Right lobe of liver (tissue), 6 donors: ENCODE measurements at places on chromosomes 13 and 19.

- DNase-seq, result no peak
Observed at GRCh38 chr13:48448959-48449614, 36.2 kb upstream of the LPAR6 start.

DNA sequence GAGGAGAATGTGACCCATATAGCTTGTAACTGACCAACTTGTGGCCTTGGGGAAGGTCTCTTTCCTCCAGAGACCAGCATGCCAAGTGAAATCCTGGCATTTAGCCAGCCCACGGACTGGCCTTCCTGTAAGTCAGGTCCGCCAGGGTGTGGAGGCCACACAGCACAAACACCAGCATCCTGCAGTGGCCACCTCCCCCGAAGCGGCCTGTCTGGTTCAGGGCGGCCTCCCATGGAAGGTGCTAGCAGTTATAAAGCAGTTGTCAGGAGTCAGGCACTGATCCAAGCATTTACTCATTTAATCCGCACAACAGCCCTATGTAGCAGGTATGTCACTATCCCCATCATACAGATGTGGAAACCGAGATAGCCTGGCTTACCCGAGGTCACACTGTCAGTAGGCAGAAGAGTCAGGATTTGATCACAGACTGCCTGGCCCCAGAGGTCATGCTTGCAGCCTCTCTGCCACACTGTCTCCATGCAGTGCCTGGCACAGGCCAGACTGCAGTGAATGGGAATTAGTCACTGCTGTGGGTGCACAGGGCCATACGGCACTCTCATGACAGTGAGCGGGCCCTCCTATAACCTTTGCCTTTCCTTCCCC lies 36.7 kb downstream of the CAPN12 start:
- DNase-seq, result peak; percentile 86

- no peak for DNase-seq
Observed at GRCh38 chr13:23957981-23958380, 60.7 kb upstream of the C1QTNF9B start.

GRCh38 chr19:22052644-22053013 lies 345 bp downstream of the ZNF257 start:
- DNase-seq, result no peak

GRCh38 chr13:53079691-53080090 lies 51.1 kb downstream of the OLFM4 start:
- DNase-seq, result no peak

DNA sequence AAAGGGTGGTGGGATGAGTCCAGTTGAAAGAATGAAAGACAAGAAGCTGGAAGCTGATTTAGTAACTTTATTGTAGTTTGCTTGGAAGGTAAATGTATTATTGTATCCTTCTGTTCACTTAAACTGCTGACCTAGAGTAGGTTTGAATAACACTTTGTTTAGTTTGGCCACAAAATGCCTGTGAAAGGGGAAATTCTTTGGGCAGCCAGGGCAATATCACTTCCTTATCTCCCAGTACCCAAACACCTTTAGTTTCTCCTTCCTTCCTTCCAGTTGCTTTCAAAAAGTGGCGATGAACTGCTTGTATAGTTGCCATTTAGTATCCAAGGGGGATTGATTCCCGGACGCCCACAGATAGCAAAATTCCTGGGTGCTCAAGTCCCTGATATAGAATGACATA lies 120.1 kb downstream of the PAN3 start:
- no peak for DNase-seq

- DNase-seq, result no peak
Observed at GRCh38 chr13:41917641-41918040, 43.3 kb downstream of the VWA8 start.

GRCh38 chr19:18253716-18254115 lies 20.5 kb downstream of the IQCN start:
- DNase-seq, result no peak

DNA sequence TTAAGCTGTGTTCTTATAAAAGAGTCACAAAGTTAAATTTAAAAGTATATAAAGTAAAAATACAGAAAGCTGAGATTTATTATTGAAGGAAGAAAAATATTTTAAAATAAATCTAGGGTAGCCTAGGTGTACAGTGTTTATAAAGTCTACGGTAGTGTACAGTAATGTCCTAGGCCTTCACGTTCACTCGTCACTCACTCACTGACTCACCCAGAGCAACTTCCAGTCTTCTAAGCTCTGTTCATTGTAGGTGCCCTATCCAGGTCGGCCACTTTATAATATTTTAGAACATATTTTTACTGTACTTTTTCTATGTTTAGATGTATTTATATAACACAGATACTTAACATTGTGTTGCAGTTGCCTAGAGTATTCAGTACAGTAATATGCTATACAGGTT lies 47.4 kb downstream of the NDFIP2 start:
- no peak for DNase-seq

GRCh38 chr13:110964229-110965037 lies 49.6 kb upstream of the ANKRD10 start:
- no peak for DNase-seq

DNA sequence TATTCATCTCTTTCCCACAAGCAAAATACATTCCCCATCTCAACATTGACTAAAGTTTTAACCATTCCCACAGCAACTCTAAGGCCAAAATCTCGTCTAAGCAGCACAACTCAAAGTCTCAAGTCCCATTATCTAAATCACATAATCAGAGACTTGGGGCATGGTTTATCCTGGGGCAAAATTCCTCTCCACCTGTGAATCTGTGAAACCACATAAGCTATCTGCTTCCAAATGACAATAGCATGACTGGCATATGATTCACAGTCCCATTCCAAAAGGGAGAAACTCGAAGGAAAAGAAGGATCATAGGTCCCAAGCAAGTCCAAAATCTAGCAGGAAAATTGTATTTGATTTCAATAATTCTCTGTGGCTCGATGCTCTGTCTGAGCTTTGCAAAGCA lies 73.0 kb downstream of the ANKRD10 start:
- DNase-seq, result no peak

DNA sequence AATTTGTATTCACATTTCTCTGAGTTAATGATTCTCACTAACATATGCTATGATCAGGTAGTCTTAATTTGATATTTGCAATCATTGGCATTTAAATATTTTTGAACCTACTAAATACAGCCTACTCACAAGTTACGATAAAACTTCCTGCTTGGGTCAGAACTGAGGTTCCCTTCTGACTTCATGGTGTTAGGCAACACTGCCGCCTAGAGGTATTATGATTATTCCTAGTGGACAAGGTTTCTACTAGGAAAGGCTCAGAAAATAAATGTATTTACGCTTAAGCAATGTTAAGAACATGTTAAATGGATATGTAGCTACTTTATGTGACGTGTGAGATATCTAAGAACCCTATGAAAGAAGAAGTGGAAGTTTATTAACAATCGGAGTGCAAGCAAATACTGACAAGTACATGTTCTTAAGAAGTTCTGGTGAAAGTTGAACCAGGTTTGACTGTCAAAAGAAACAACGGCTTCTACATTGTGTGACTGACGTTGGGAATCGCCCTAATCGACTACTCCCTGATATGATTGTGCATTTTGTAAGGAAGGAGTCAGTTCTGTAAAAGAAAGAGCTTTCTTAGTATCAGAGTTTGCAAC lies 1395.8 kb downstream of the SLITRK5 start:
- DNase-seq, result no peak

GRCh38 chr19:44525721-44526430 lies 3.6 kb downstream of the CEACAM20 start:
- no peak for DNase-seq
